AG04449 (cell line): ENCODE measurements at places on chromosomes 1 and 21.

GRCh38 chr21:29942034-29942433 lies 2.2 kb upstream of the GRIK1 start:
- no peak for DNase-seq

DNA sequence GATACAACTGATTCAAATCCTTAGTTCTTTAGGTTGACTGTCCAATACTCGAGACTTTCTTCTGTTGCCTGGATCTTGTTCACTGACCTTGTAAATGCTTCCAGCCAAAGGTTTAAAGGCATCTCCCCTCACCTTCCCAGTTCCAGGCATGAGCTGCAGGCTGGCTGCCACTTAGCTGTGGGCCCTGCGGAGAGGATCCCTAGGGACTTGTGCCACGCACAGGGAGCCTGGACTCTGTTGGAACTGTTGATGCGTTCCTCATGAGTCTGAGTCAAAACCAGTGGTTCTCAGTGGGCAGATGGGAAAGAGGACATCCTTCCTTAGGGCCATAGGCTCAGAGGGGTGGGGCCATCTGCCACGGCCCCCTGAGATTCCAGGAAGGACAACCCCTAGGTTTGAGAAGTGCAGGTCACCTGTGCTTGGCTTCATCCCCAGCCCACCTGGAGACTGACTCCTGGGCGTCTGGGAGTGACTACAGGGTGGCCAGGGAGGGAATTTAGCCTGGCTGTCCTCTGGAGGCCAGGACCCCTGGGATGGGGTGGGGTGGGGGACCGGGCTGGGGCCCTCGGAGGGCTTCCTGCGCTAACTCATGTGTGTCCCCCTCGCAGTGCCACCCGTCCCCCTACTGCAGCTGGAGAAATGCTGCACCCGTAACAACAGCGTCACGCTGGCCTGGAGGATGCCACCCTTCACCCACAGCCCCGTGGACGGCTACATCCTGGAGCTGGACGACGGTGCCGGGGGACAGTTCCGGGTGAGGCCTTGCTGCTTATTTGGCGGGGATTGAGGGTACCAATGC lies 37.6 kb upstream of the GNPAT start:
- no peak for DNase-seq

GRCh38 chr1:25760122-25760719 lies 39.8 kb upstream of the SELENON start:
- DNase-seq, result no peak

DNA sequence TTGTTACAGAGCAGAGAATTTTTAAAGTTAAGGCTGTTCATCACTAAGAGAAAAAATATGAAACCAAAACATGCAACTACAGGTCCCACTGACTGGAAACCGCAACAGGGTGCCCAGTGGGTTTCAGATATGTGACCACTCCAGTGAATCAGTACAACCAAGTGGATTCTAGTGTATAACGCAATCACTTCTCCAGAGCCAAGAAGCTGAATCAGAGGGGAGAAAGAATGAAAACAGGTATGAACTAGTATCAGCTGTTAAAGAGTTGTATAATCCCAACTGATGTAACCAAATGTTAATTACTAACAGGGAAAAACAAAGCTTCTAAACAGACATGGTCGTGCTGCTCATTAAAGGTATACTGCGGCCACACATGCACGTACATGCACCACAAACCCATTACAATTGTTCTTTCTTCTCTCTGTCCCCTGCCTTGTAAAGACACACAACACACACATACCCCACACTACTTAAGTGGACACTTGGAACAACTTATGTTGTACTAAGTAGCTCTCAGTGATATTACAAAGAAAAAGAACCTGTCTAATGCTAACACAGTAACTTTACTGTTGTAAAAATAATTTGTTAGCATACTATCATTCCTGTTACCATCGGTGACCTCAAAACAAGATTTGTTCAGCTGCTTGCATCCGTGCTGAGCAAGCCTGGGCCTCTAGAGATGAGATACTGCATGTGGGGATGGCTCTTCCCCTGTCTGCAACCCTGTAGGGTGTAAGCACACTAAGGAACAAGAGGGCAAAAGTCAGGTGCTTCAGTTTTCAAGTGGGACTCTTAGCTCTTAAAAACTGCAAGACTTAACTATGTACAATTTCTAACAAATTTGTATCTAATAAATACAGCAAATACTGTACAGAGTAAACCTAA lies 74.2 kb downstream of the PTPN14 start:
- DNase-seq, result peak; percentile 71

- no peak for DNase-seq
Observed at GRCh38 chr1:30386156-30386926, 337.0 kb downstream of the MATN1 start.

GRCh38 chr1:189220750-189221149 lies 1256.9 kb downstream of the BRINP3 start:
- DNase-seq, result no peak

DNA sequence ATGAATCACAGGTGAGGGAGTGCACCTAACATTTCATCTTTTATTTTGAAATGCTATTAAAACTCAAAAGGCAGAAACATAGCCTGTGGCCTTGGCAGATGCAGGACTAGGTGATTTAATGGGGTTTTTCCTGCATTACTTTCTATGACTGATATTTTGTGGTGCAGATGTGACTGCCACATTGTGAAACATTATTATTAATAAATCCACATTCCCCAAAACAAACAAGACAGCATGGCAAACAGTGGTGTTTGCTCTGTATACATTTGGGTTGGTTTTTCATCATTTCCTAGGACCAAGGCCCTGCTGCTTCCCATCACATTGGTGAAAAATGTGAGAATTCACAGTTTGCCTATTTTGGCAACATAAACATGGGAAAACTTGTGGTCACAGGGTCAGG lies 247.6 kb upstream of the SGIP1 start:
- DNase-seq, result no peak

DNA sequence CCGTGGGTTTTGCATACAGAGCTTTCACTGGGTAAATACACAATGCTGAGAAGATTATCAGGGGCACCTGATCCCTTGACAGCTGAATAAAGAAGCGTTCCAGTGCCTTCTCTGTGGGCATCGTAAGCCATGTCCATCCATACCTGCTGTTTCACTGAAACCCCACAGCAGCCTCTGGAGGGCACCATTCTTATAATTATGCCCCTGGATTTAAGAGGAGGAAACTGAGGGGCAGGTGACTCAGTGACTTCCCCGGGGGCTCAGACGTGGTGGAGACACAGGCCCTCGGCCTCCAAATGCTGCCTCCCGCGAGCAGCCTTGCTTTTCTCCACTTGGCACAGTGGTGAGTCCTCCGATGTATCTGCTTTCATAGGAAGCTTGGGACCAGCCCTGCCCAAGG lies 56.7 kb downstream of the B3GALT5 start:
- no peak for DNase-seq

DNA sequence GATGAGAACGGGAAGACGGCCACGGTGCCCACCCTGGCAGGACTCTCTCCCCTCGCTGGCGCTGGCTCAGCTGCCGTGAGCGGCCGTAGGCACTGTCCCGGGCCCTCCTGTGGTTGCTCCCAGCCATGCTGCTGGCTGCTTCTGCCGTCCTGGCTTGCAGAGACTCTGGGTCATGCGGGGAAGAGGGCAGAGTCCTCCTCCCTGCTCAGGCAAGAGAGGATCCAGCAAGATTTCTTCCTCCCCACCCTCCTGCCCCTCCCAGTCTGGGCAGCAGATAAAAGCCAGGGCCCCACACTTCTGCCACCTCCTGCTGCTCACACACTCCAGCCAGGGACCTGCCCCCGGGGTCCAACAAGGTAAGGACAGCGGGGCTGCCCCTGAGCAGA lies 60.1 kb downstream of the AGPAT3 start:
- no peak for DNase-seq

- no peak for DNase-seq
Observed at GRCh38 chr21:23452384-23453083, 2154.7 kb downstream of the MRPL39 start.

- no peak for DNase-seq
Observed at GRCh38 chr21:25005388-25005787, 601.9 kb downstream of the MRPL39 start.

- no peak for DNase-seq
Observed at GRCh38 chr1:171222936-171223335, 25.4 kb upstream of the FMO1 start.

GRCh38 chr1:48002142-48002541 lies 5.0 kb upstream of the TRABD2B start:
- DNase-seq, result no peak

- DNase-seq, result peak; percentile 36
Observed at GRCh38 chr1:100100202-100100601, 32.5 kb downstream of the SASS6 start.

- DNase-seq, result no peak
Observed at GRCh38 chr1:116503546-116504307, 67.1 kb downstream of the CD58 start.

GRCh38 chr1:183834568-183834967 lies 29.6 kb downstream of the RGL1 start:
- no peak for DNase-seq

- DNase-seq, result no peak
Observed at GRCh38 chr1:66889030-66889429, 35.6 kb downstream of the DNAI4 start.

DNA sequence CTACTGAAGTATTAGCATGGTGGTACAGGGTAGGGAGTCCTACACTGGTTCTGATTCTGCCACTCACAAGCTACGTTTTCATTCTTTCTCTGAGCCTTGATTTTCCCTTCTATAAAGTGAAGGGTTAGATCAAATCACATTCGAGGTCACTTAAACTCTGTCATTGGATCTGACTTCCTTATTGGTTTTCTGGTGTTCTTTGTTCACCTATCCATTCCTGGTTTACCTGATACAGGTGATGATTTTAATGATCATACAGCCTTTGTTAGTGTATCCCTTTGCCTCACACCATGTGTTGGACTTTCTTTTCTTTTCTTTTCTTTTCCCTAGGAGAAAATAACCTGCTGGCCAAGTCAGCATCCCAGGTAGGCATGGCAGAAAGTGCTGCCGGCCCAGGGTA lies 74.8 kb downstream of the NOS1AP start:
- no peak for DNase-seq
